ENCODE measurements at places on chromosomes 1 and 21.

DNA sequence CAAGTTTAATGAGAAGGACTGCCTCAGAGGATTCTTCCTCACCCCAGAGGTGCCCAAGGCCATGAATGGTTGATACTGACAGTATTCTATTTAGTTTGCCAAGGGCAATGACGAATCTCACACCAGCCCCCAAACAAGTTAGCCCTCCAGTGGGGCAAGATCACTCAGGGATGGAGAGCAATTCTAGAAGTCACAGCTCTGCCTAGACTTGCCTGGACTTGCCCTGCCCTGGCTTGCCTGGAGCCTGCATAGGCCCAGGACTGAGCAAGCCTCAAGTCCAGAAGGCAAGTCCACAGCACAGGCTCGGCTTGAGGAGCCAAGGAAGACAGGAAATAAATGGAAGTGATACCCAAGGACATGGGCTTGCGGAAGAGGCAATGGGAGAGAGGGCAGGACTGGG lies 39.5 kb upstream of the RGS16 start:
- no peaks in the 10 kb centered on the region for H3K27me3 ChIP-seq
- no peak for DNase-seq
- no peak overlapping the region for H3K4me3 ChIP-seq
- no peaks in the 10 kb centered on the region for H3K4me1 ChIP-seq

DNA sequence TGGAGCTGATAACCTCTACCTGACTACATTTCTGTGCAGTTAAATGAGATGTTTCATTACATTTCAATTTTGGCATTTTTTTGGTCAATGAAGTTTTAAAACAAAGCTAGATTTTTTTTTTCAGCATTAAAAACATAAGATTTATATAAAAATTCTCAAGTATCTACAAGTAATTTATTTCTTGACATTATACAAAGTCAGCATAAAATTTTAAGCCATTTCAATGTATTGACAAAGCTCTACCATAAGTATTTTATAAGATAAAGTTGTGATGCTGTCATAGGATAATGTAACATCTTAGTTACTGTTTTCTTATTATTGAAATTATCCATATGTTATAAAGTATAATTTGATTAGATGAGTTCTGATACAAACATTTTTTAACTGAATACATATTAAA lies 351.6 kb downstream of the PTBP2 start:
- H3K27me3 ChIP-seq = no peaks in the 10 kb centered on the region
- H3K36me3 ChIP-seq = no peaks in the 10 kb centered on the region
- no peak overlapping the region for H3K4me3 ChIP-seq

GRCh38 chr1:248840946-248841345 lies 2.9 kb downstream of the ZNF672 start:
- peaks cover 16% of the 10 kb centered on the region for H3K36me3 ChIP-seq
- DNase-seq = no peak
- H3K4me1 ChIP-seq = peaks cover 47% of the 10 kb centered on the region
- H3K27ac ChIP-seq = no peak overlapping the region

GRCh38 chr1:65480684-65481405 lies 60.4 kb downstream of the LEPR start:
- no peak overlapping the region for H3K27ac ChIP-seq
- H3K36me3 ChIP-seq = no peaks in the 10 kb centered on the region
- DNase-seq = no peak
- H3K4me3 ChIP-seq = no peak overlapping the region
- no peaks in the 10 kb centered on the region for H3K27me3 ChIP-seq
